Thyroid gland (tissue), 4 donors: ENCODE measurements at places on chromosomes 7 and 10. TPM values are rescaled to one million over a fixed set of nuclear protein-coding genes. Genes with fewer than 3 reads are reported as not detected.

DNA sequence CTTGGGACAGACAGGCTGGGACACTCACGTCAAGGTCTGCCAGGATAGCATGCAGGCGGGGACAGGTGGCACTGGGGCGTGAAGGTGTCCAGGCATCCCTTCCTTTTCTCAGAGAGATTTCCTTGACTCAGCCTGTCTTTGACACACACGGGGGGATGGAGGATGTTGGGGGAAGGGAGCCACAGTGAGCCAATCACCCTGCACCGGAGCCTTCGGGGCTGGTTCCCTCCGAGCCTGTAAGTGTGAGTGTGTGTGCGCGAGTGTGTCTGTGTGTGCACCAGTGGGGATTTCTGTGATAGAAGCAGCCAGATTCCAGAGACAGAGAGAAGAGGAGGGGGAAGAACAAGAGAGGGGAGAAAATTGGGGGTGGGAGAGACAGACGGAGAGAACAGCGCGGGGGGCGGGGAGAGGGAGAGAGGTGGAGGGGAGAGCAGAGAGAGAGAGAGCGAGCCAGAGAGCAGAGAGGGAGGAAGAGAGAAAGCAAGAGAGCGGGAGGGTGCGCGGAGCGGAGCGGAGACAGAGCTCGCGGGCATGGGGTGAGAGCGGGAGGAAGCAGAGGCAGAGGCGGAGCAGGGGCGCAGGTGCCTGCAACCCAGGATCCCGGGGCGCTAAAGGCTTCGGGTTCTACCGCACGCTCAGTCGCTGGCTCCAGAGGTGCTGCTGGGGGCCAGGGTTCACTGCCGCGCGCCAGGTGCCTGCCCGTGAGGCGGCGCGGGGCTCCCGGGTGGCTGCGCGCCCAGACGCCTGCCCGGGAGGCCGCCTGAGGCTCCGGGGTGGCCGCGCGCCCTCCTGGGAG, 466 bp upstream of the GPR26 start:
- no peaks in the 10 kb centered on the region for H3K27me3 ChIP-seq
- no peak overlapping the region for H3K4me3 ChIP-seq
- H3K36me3 ChIP-seq: no peaks in the 10 kb centered on the region
- no peak for DNase-seq
- no peak overlapping the region for H3K27ac ChIP-seq
- H3K4me1 ChIP-seq: no peaks in the 10 kb centered on the region

The TUBAL3 gene
- not detected for total RNA-seq

DNA sequence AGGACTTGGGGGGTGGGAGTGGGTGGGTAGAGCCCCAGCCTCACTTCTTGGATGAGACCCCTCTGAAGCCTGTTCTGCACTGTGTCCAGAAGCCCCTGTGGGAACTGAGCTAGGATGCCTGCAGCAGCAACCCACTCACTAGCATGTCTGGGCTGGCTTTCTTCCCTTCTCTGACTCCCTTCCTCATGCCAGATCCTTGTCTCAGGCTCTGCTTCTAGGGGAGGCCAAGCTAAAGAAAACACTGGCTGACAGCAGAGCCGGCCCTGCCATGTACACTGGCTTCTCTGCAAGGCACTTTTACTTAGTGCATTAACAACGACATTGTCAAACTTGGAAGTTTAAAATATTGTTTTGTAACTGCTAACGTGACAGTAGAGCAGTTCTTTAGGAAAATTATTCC, 50.2 kb downstream of the ARHGAP22 start:
- H3K27ac ChIP-seq: no peak overlapping the region
- peak; percentile 28 for DNase-seq
- H3K27me3 ChIP-seq: no peaks in the 10 kb centered on the region
- no peaks in the 10 kb centered on the region for H3K4me1 ChIP-seq
- H3K4me3 ChIP-seq: no peak overlapping the region

DNA sequence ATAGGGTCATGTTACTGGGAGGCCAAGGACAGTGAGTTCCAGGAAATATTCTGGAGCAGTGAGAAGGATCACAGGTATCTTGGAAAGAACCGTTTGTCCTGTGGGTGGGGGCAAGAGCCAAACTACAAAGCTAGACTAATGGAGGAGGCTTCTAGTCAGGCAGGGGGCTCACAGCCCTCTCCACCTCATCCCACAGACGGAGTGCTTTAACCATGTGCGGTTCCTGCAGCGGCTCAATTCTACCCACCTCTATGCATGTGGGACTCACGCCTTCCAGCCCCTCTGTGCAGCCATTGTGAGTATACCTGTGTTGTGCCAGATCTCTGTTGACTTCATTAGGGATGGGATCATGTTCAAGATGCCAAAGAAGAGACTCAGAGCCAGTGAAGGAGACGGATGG, 8.1 kb downstream of the SEMA4G start:
- no peaks in the 10 kb centered on the region for H3K27me3 ChIP-seq
- no peaks in the 10 kb centered on the region for H3K4me1 ChIP-seq
- H3K36me3 ChIP-seq: peaks cover 9% of the 10 kb centered on the region
- no peak overlapping the region for H3K4me3 ChIP-seq
- DNase-seq: no peak
- no peak overlapping the region for H3K27ac ChIP-seq

- H3K27me3 ChIP-seq: no peaks in the 10 kb centered on the region
- no peak for DNase-seq
- H3K4me3 ChIP-seq: no peak overlapping the region
- H3K27ac ChIP-seq: no peak overlapping the region
Measured at GRCh38 chr7:12146813-12147212, 64.3 kb upstream of the TMEM106B start.

The CABCOCO1 gene
- 0.54 TPM for total RNA-seq

The IL6 gene
- 3.7 TPM for total RNA-seq

DNA sequence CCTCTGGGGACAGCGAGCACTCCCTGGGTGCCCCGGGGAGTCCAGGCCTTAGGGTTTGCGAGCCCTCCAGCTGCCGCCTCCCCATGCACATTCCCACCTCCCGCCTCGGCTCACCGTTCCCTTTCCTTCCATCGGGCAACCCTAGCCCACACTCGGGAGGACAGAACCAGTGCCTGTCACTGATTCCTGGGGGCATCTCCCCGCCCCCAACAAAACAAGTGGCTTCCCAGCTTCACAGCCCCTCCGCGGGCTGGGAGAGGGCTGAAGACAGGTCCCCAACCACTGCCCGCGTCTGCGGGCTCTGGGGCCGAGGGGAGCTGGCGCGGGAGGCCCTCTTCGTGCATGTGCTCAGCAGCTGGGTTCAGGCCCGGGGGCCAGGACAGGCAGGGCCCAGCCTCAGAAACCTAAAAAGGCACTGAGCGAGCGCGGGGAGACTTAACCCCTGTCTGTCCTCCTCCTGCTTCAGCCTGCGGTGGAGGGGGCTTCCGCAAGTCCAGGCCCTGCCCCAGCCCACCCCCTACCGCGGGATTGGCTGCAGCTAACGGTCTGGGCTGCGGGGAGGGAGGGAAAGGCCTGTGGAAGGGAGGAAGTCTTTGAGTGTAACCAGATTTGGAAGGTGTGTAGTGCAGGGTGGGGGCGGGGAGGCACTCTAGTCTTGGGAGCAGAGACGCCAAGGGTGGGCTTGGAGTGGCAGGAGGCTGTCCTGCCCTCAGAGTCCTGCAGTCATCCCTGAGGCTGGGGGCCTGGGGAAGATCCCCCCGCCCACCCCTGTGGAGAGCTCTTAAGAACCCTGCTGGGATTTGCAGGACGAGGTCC, 1.2 kb downstream of the FLNC start:
- peaks cover 37% of the 10 kb centered on the region for H3K4me1 ChIP-seq
- no peaks in the 10 kb centered on the region for H3K27me3 ChIP-seq

The TET1 gene
- total RNA-seq: 8.8 TPM

- no peak overlapping the region for H3K4me3 ChIP-seq
- no peak overlapping the region for H3K27ac ChIP-seq
- H3K27me3 ChIP-seq: no peaks in the 10 kb centered on the region
Measured at GRCh38 chr10:23379686-23380085, 35.1 kb upstream of the C10orf67 start.

DNA sequence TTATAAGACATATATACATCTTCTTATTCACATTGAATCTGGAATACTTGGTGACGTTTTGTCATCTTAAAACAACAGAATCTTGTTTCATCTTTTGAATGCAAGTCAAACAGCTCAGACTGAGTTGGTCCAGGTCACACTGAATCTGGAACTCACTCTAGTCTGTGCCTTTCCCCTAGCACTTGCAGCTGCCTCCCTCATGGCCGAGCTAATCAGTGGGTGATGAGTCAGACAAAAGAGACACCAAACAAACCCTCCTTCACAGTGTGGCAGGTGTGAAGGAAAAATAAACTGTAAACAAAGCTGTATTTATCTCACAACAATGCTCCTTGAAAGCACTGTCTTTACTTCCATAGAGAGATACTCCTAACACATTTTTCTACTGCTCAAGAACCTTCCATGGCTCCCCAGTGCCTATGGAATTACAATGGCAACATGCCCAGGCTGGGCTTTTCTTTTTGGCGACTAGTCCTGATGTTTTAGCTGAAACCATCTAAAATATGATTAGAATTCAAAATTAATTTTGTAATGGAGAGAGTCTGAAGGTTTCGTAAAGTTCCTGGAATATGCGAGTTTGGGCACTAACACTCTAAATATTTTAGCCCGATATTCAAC, 140.0 kb downstream of the ZNF365 start:
- H3K4me1 ChIP-seq: no peaks in the 10 kb centered on the region
- H3K27ac ChIP-seq: no peak overlapping the region
- no peaks in the 10 kb centered on the region for H3K36me3 ChIP-seq
- H3K27me3 ChIP-seq: no peaks in the 10 kb centered on the region
- H3K4me3 ChIP-seq: no peak overlapping the region
- DNase-seq: no peak

- peak overlapping the region; percentile 92 for H3K27ac ChIP-seq
- no peak for DNase-seq
- H3K36me3 ChIP-seq: no peaks in the 10 kb centered on the region
- H3K4me3 ChIP-seq: no peak overlapping the region
- H3K27me3 ChIP-seq: no peaks in the 10 kb centered on the region
Measured at GRCh38 chr10:29790207-29790606, 155.4 kb upstream of the SVIL start.

GRCh38 chr7:130673066-130673465, 4.5 kb upstream of the COPG2 start:
- no peaks in the 10 kb centered on the region for H3K27me3 ChIP-seq
- no peak overlapping the region for H3K27ac ChIP-seq
- DNase-seq: no peak
- no peaks in the 10 kb centered on the region for H3K4me1 ChIP-seq
- no peaks in the 10 kb centered on the region for H3K36me3 ChIP-seq
- H3K4me3 ChIP-seq: no peak overlapping the region

DNA sequence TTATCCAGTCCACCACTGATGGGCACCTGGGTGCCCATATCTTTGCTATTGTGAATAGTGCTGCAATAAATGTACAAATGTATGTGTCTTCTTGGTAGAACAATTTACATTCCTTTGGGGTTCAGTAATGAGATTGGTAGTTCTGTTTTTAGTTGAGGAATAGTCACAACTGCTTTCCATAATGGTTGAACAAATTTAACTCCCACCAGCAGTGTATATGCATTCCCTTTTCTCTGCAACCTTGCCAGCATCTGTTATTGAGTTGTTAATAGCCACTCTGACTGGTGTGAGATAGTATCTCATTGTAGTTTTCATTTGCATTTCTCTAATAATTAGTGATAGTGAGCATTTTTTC, 27.8 kb downstream of the COA1 start:
- H3K27ac ChIP-seq: no peak overlapping the region
- H3K36me3 ChIP-seq: no peaks in the 10 kb centered on the region
- no peak for DNase-seq
- no peak overlapping the region for H3K4me3 ChIP-seq
- H3K4me1 ChIP-seq: peaks cover 4% of the 10 kb centered on the region
- no peaks in the 10 kb centered on the region for H3K27me3 ChIP-seq

GRCh38 chr10:129745186-129745750, 218.8 kb downstream of the EBF3 start:
- H3K27me3 ChIP-seq: no peaks in the 10 kb centered on the region
- H3K4me3 ChIP-seq: no peak overlapping the region
- DNase-seq: no peak
- H3K4me1 ChIP-seq: no peaks in the 10 kb centered on the region
- H3K27ac ChIP-seq: no peak overlapping the region

DNA sequence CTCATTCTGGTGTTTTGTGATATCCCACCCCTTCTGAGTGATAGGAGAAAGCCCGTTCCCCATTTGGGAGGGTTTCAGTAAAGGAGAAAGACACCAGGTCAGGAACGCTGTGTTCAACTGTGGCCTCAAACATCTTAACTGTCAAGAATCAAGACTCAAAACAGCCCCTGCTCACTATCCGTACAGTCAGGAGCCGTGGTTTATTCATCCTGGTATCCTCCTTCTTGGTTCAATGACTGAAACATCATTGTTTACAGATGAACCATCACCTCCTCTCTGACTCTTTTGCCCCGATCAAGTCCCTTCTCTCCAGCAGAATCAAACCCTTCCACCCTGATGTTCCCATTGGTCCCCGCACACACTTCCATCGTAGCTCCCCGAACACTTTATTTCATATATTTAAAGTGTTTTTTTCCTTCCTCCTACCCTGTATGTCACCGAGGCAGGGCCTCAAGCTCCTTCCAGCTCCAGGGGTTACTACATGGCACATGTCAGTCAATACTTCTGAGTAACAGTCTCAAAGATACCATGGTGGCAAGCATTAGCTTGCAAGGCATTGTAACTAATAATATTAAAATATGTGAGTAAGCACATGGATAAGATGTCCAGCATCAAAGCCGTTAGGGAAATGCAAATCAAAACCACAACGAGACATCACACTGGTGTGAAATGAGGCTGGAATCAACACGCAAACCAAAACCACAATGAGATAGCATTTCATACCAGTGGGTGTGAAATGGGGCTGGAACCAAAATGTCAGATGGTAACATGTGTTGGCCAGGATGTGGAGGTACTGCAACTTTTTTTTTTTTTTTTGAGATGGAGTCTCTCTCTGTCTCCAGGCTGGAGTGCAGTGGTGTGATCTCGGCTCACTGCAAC, 124.7 kb upstream of the C1QL3 start:
- DNase-seq: no peak
- H3K4me3 ChIP-seq: no peak overlapping the region
- no peaks in the 10 kb centered on the region for H3K4me1 ChIP-seq
- no peak overlapping the region for H3K27ac ChIP-seq
